ENCODE measurements at places on chromosomes 3 and 15.

DNA sequence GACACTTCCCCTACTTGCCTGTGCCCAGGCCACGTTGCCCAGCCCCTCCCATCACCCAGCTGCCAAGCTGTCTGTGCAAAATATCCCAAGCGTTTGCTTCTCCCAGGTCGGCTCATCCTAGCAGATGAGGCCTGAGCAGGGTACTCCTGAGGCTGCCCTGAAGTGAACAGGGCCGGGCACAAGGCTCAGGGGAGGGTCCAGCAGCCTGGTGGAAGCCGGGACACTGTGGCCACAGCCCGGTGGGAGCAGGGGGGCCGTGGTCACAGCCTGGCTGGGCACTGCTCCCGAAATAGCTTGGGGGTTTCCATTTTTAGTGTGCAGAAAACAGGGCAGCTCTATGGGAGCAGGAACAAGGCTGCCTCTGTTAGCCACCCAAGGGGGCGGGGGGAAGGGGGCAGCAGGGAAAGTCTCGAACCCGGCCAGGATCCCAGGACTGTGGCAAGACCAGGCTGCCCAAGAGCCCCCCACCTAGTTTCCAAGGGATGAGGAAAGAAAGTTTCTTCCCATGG is 3.4 kb downstream of the PLXNB1 start:
- no peak for DNase-seq

DNA sequence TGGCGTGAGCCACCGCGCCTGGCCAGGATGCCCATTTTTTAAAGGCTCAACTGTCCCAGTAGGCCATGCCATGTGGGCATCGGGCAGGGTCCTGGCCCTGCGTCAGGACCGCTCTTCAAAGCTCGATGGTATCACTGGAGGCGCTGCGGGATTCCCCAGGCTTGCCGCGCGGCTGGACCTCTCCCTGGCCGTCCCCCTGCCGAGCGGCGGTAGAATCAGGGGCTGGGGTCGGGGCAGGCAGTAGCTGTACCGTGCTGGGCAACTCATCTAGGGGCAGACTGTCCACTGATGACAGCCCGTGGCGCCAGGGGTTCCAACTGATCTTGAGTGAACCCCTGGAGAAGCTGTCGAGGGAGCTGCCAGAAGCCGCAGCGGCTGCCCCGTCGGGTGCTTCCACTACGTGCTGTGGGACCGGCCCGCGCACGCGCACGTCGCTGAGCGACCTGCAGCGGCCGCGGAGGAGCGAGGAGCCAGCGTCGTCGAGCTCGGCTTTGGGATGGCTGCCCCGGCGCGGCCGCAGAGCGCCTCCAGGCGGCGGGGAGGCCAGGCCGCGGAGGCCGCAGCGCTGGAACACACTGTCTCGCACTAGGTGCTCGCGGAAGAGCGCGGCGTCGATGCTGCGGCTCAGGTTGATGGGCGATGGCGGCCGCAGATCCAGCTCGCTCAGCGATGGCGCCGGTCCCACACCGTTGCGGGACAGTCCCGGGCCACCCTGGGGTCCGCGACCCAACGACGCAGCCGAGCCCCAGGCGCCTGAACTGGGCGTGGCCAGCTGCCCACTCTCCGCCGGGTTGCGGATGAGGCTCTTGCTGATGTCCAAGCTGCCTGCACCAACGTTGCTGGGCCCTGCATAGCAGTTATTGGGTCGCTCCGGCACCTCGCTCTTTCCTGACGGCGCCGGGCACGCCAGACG is 5.8 kb downstream of the PRRT3 start:
- DNase-seq: no peak

DNA sequence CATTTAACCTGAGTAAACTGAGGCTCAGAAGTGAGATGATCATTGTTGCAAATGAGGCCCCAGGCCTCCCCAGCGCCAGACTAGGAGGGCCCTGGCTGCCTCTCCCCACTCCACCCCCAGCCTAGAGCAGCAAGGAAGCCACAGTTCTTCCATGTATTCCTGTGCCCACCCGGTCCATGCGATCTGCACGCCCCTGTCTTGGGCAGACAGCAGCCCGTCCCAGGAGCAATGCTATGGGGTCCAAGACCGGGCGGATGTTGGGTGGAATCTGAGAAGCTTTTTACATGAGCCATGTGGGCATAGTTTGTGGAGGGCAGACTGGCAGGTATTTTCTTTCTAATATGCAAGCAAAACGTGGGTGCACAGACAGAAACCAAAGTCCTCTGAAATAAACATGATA is 15.1 kb downstream of the SH2D7 start:
- DNase-seq: no peak

DNA sequence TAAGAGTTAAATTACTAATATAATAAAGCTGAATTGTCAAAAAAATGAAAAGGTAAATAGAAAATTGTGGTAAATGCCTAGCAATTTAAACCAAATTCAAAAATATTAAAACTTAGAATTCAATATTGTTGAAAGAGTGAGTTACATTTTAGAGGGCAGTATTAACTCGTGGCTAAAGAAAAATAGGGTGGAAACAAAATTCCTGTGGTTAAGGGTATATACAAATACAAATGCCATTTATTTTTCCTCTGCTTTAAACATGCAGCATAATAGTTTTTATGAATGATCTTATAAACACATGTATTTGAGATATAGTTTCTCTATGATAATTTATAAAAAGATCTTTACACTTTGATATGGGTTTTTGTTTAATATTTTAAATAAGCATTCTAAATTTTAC is 79.0 kb downstream of the NEDD4 start:
- DNase-seq: no peak

DNA sequence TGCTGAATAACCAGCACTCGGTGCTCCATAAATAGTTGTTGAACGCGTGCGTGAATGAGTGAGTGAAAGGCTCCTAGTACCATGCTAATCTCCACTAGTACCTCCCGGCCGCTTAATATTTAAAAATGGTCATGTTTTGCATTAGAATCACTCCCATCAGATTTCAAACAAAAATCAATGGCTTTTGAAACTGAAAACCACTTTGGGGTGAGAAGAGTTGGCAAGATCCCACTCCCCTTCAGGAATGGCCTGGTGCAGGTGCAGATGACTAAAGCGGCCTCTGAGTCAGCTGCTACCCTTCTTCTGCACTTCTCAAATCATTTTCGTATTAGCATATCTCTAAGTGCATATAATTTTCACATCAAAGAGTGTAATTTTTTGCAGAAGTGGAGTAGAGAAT is 425.3 kb upstream of the PROK2 start:
- no peak for DNase-seq

DNA sequence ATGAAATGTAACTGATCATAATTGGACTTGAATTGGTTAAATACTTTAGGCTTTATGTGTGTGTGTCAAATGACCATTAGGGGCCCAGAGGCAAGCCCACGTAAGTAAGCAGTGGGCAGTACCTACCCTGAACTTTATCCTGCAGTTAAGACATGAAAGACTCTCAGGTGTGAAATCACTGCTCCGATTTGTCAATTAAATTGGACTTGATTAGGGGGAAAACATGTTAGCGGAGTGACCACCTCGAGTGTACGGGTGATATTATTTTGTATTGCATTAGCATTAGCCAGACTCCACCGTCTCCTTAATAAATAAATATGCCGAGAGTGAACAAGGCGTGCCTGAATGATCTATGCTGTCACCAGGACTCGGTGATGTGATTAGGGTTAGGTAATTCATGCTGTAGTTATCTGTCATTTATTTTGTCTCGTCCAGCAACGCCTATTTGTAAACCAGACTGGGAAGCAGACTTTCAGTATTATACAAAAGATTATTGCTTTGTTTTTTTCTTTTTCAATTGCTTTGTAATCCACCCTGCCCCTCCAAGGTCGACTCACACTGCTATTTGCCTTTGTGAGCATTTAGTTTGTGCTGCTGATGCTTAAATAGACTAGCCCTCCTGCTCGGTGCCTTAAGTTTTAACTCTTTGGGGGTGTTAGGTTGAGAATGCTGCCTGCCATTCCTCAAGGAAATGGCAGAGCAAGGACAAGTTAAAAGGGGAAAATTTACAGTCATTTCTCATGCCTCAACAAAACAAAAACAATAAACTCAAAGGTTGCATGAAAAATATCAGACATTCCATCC is 1.8 kb downstream of the RBMS3 start:
- DNase-seq: no peak

- no peak for DNase-seq
These were observed 12.8 kb downstream of the MYO9A start for GRCh38 chr15:72105111-72105510.

DNA sequence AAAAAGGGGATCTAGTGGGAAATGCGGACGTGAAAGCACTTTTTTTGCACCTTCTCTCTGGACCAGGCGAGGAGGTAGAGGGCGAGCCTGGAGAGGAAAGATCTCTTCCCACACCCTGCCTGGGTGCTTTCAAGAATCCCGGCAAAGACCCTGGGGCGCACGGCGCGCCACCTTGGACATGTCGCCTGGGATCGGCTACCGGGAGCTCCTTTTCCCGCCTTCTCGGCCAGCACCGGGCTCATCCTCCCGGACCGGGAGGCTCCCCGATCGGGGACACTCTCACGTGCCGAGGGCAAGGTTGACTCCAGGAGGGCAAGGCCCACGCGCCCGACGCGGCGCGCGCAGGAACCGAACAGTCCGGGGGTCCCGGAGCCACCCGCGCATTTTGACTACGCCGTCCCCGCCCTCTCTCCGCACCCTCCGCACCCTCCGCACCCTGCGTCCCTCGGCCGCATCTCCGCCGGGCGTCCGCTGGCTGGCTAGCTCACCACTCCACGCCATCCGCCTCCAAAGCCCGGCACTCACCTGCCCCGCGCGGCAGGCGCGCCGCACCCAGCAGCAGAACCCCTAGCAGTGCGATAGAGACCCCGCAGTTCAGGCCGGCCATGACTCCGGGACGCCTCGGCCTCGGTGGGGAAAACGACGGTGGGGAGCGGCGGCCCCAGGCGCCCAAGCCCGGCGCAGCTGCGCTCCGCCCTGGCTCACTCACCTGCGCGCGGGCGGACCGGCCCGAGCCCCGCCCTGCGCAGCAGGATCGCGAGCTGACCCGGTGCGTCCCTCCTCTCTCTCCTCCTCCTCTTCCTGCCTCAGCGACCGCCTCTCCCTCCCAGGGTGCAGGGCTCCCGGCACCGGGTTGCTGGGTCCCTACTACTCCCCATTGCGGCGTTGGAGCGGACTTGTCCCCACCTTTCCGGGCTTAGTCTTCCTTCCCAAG is at the start of gene CDCP1:
TSS of gene CDCP1 (minus strand) at position 698 of the 934 bp plus-strand sequence. CDS start at position 607, 91 bp downstream.
- DNase-seq: no peak

- no peak for DNase-seq
These were observed 277.8 kb downstream of the CD47 start for GRCh38 chr3:107813026-107813425.

DNA sequence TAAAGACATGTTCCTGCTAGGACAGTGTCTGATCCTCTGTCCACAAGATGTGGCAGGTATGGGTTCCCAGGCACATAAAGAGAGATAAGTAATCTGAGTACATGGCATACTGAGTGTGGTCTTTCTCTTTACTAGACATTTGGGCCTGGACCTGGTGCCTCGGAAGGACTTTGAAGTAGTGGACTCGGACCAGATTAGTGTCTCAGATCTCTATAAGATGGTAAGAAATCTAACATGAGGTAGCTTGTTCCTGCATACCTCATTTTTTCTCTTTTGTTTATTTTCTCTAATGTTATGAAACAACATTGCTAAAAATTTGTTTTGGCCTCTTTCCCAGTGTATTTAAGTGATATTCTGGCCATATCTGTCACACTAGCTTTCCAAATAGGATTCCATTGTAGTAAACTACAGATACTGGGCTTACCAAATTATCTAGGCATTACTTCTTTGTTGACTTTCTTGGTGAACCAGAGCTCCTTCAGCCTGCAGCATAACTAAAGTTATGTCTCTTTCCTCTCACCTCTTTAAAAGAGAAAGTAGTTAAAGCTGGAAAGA is 309.8 kb upstream of the MANF start:
- DNase-seq: no peak

- no peak for DNase-seq
These were observed 34.1 kb upstream of the SERPINI2 start for GRCh38 chr3:167507954-167508353.

DNA sequence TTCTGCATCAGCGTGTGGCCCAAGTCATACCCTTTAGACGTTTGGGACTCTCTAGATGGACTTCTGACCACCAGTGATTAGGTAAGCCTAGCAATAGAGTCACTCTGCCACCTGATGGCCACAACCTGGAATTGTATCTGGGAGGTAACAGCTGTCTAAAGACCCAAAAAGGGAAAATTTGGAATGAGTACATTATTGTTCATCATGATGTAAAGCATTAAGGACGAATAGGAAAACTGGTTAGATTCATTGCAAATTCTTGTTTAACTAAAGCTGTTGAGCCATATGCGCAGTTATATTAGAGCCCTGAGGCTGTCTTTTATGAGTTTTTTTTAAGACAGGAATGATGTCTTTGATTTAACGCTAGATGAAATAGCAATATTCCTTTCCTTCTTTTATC is 63.6 kb downstream of the FAM81A start:
- no peak for DNase-seq

DNA sequence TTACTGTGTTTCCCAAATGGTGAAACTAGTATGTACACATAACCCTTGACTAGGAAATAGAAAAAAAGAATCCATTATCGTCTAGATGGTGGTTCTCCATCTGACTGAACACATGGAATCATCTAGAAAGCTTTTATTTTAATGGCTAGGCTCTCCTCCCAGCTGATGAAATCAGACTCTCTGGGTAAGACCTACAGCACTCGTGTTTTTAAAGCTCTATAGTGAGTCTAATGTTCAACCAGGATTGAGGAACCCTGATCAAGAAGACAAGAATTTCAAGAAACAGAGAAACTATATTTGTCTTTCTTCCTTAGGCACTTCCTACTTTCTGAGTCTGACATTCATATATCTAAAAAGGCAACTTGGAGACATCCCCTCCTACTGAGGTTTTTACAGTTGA is 118.8 kb downstream of the TMCO5A start:
- no peak for DNase-seq

GRCh38 chr3:160851629-160852210 is 95.7 kb downstream of the PPM1L start:
- no peak for DNase-seq

DNA sequence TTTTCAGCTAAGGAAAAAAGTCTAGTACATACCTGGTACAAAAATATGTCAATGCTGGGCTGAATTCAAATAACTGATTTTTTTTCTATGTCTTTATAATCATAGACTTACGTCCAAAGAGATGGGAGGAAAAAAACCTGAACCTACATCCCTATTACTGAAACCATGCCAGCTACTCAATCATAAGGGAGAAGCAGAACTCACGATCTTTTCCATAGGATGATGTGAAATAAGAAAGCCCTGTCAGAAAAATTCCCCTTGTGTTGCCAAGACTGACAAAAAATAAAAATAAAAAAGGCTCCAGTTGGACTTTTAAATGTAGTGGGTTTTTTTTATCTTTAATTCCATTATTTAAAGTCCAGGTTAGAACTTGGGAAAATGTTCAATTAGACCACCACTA is 3.3 kb downstream of the MSL2 start:
- no peak for DNase-seq

- DNase-seq: no peak
These were observed 14.6 kb upstream of the NIT2 start for GRCh38 chr3:100319951-100320350.
